Stimulated activated CD4-positive, alpha-beta T cell treated with anti-CD3 and anti-CD28 coated beads, Interleukin-1b, Interleukin-23, amount 100 ng/mL, for 1 hour (primary cell): ENCODE measurements at places on chromosomes 4 and X.

DNA sequence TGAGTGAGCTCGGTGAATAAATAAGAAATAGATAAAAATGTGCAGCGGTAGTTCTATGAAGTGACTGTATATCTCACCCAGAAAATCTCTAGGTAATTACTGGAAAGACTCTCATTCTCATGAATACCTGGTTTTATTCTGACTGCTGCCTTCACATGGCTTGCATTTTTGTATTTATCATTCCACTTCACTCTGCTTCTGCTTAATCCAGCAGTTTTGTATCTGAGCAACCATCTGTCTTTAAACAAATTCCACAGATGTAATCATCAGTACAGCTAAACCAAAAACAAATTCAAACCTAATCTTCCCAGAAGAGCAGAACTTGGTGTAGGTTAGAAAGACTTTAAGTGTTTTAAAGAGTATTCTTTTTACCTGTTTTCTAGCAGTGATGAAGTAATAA, 11.2 kb upstream of the ALB start:
- no peak for DNase-seq

GRCh38 chr4:27178061-27178460, 317.4 kb downstream of the STIM2 start:
- DNase-seq: no peak

DNA sequence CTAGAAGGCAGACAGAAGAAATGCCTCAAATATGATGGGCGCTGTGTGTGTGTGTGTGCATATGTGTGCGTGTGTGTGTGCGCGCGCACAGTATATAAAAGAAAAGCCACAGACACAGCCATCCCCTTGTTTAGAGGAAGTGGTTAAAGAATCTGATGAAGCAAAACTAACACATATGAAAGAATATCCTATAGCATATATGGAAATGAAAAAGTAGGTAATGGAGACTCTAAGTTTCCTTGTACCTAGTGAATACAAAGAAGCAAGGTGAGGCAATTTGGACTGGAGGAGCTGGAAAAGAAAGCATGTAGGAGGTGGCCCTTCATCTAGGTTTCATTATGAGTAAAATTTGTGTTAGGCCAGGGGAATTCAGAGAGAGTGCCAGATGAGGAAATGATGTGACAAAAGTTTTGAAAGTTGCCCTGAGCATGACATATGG, 58.6 kb upstream of the MCF2 start:
- no peak for DNase-seq

DNA sequence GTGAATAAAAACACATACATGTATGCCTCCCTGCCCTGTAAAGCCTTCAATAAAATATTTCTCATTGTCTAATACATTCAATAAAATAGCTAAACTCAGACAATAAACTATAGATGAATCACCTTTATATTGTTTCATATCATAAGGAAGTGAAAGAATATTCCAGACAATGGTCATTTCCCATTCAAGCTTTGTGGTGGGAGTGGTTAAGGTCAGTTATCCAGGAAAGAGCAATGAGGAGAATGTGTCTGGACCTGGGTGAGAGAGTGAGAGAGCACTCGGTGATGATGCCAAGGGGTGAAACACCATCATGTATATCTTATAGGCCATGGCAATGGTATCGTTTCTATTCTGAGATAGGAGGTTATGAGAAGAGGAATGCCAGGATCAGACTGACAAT, 197.8 kb downstream of the PDHA2 start:
- no peak for DNase-seq

DNA sequence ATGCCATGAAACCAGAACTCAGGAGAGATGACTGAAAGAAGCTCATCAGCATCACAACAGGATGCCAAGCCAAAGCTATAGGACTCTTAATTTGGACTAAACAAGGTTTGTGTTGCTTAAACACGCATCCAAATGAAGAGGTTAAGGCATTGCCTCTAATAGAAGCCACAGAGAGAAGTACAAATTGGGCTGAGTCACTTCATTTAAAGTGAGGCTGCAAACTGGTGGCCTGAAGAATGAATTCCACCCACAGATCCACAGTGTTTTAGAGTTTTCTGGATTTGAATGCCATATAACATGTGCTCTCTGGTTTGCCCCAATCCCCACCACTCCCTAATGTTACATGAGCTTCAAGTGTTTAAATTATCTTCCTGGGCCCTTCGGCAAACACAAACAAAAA, 103.5 kb downstream of the FIP1L1 start:
- DNase-seq: no peak

- DNase-seq: no peak
Measured at GRCh38 chr4:36226430-36227227, 17.7 kb downstream of the ARAP2 start.

DNA sequence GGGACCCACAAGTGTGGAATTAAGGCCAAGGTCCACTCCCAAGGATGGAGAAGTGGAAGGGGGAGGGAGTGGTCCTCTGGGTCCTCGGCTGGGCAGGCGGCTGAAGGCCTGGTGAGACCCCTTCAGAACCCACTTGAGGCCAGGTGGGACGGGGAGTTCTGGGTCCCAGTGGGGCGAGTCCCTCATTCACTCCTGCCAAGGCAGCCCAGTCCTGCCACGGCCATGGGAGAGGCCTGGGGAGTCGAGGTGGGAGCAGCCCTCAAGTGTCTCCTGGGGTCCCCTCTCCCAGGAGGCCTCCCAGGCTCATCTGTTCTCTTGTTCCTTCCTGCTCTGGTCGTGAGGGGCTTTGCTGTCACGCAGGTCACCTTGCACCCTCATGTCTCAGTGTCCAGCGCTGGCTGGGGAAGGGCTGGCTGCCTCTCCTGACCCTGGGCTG, 6.1 kb upstream of the SH3BP2 start:
- no peak for DNase-seq

DNA sequence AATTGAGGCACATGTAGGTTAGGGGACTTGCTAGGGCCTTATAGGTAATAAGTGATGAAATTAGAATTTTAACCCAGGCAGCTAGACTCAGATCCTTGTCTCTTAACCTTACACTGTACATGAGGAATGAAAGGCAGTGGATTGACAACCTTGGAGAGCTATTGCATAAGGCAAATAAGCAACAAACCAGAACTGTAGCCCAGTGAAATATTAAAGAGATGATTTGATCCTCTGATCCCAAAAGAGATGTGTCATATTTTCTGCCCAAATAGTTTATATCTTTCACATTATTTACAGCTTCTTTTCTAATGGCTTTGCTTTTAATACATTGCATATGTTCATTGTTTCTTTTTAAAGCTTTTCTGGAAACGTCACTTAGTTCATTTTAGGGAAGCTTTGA, 252.6 kb downstream of the ANK2 start:
- no peak for DNase-seq

DNA sequence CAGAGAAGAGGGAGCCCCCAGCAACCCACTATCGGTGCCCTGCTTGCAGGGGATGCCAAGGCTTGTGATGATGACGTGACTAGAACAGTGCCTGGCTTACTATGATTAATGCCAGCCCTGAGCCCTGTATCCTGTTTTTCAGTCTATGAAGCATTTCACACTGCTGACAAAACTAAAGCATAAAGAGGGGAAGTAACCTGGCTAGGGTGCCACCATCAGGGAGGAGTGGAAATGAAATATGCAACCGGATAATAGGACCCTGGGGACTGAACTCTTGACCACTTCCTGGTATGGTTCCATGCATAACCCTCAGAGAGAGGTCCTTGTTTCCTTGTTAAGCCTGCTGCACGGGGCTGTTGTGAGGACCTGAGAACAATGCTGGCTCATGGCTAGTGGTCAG, 50.3 kb downstream of the MED28 start:
- no peak for DNase-seq

DNA sequence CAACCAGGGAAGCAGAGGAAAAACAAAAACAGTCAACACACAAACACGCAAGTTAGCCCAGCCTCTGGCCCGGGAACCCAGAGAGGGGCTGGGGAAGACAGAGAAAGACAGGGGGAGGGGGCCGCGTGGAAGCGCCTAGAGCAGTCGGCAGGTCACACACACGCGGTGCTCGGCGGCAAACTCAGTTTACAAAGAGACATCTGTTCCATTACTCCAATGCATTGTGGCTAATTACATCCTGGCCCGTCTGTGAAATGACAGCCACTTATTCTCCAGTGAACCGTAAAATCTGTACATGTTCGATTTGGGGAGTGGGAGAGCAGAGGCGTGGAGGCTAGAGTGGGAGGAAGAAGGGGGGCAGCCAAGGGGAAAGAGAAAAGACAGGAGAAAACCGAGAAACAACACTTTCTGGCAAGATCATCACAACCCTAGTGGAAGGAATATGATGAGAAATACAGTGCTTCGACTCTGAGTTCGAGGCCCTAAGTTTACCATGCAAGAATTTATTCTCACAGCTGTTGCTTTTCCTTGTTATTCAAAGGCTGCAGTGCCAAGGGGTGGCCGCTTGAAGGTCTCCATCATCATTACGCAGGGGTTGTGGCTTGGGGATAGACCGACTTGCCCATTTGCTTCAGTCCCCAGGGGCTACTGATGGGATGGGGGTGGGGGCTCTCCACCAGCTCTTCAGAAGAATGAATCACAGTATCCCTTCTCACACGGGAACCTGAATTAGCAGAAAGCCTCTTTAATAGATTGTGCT, 167.7 kb downstream of the MGST2 start:
- no peak for DNase-seq

- no peak for DNase-seq
Measured at GRCh38 chr4:151804086-151804630, 43.4 kb upstream of the GATB start.

- no peak for DNase-seq
Measured at GRCh38 chr4:142016031-142016430, 379.6 kb downstream of the IL15 start.

DNA sequence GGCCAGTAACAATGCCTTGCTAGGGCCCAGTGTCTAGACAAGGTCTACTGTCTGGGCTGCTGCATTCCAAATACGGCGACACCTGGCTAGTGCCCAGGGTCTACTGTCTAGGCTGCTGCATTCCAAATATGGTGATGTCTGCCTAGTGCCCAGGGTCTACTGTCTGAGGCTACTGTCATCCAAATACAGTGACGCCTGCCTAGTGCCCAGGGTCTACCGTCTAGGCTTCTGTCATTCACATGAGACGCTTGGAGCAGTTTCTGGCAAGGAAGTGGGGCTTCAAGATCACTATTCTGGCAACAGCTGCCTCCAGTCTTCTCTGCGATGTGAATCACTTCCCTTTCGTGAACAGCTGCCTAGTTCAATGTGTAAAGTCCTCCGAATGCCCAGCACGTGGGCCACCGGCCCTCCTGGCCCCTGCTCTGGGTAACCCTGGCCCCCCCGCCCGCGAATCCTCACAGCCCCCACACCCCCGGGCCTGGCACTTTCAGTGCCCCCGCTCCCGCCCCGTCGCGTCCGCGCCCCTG, 12.7 kb downstream of the ACOX3 start:
- DNase-seq: no peak

DNA sequence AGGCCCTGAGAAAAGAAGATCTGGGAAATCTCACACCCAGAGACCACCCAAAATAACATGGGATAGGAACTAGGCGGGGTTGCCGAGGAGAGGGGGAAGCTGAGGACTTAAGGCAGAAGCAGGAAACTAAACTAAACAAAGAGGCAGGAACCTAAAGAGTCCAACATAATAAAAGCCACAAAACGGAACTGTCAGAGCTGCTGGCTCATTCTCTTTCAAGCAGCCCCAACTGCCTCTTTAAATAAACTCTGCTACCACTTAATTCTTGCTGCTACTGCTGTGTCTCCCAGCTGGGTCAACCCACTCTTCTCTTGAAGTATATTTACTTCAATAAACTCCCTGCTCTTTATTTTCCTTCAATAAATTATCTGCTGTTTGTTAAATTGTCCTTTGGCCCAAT, 44.5 kb downstream of the MAGEB16 start:
- no peak for DNase-seq

- DNase-seq: no peak
Measured at GRCh38 chrX:72020204-72020603, 109.6 kb downstream of the NHSL2 start.

DNA sequence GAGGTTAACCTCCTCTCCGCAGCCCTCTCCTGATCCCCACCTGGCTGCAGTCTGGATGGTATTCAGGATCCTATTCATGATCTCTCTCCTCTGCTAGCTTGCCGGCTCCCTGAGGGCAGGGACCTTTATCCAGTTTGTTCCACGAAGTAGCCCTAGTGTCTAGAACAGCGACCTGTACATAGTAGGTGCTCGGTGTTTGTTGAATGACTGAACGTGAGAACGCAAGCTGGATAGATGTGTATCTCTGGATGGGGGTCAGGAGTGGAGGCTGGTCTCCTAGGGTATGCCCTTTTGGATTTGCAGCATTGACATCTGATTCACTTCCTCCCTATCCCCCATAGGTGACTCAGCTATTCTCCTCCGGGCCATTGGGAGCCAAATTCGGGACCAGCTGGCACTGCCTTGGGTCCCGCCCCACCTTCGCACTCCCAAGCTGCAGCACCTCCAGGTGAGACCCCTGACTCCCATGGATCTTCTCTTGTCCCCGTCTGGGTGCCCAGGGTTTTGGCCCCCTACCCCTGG, 7.3 kb downstream of the CCDC22 start:
- DNase-seq: no peak

- no peak for DNase-seq
Measured at GRCh38 chr4:139630991-139631390, 34.6 kb upstream of the MGST2 start.

- DNase-seq: no peak
Measured at GRCh38 chr4:76943129-76943620, 6.4 kb upstream of the SEPTIN11 start.

GRCh38 chr4:98284640-98285046, 23.5 kb downstream of the RAP1GDS1 start:
- DNase-seq: no peak

DNA sequence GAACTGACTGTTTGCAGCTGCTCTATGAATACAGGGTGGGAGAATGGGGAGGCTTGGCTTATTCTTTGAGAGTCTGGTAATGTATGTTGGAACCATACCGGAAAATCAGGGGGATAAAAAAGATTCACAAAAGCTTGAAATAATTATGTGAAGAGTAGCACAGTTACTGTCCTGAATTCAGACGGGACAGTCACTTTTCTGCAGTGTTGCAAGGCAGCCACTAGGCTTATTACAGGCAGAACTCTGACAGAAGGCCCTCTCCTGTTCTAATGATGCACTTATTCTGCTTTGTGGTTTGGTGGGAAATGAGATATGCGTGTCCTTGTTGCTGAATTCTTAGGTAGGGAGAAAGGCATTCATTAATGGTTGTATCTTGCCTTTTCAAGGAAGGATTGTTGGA, 37.2 kb downstream of the GUCY1B1 start:
- no peak for DNase-seq

- DNase-seq: no peak
Measured at GRCh38 chr4:184427687-184428086, 46.7 kb downstream of the IRF2 start.

DNA sequence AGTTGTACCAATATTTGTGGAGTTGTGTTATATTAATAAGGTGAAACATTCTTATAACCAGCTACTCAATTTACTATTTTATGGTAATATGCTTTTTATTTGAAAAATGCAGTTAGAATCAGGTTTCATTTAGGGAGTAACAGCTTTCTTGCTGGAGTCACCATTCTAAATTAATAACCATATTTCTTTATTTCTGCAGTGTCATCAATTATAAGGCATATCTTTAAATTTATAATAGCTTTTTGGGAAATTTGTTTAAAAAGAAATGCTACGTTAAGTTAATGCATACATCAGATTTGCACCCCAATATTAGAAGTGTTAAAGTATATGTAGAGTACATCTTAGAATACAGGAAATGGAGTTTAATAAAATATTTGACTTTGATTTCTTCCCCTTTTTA, 18.9 kb downstream of the USP38 start:
- DNase-seq: no peak
